ENCODE measurements at places on chromosomes 5 and 9.

DNA sequence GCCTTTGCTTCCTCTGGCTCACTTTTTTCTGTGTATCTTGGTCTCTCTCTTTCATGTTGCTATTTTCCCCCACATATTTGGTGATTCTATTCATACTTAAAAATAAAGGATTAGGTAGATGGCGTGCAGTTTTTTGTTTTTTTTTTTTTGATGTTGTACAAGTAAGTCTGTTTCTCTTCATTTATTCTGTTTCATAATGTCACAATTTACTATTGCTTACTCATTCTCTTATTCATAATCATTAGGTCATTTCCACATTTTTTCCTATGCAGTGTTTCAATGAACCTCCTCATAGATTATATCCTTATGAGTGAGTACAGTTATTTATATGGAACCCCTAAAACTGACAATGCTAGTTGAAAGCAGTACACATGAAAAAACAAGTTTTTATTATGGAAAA, 136.3 kb downstream of the APBA1 start:
- no peak for DNase-seq

DNA sequence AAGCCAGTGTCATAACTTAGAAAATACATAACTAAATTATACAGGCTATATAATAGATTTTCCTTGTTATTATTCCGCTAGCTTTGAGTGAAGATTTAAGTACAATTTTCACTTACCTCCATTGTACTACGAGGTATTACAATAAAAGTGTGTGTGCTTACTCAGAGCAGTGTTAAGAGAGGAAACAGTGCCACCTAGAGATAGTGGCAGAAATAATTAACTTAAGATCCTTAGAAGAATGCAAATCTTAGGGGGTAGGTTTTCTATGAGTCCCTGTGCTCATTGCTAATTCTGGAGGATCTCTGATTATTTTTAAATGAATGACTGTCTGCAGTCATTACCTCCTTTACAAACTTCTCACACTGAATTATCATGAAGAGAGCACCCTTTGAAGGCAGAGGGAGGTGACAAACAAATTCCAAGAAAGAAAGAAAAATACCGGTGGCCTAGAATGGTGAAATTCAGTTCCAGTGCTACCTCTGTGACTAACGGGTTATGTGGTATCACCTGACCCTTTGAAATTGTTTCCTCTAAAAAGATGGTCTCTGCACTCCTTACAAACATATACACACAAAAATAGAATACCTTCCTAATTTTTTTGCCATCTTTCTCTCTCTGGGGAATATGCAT, 379.8 kb downstream of the TRIM36 start:
- DNase-seq, result no peak

DNA sequence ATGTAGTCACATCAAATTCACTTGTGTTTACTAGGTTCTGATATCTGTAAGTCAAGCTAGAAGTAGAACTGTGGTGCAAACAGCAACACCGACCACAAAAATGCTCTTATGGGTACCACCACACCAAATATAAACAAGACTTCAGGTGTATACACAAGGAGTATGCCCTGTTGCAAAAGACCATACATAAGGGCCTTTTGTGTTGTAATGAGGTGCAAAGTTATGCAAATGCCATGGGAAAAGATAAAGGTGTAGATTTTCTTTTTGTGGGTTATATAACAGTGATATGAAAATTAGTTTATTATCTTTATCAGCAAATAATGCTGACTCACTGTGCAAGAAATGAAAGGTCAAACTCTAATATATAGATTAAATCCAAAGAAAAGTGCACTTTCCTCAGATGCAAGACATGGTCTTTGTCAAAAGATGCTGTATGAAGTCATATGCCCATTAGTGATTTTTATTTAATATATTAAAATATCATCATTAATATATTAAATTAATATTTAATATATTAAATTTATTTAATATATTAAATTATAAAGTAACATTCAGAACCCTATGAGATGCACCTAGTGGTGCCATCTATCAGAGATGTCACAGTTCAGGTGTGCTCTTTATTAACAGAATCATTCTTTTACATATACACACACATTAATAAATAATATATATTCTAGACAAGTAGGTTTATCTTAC, 26.7 kb upstream of the ALDH1A1 start:
- DNase-seq, result no peak

- DNase-seq, result no peak
Measured at GRCh38 chr5:141844414-141845097, 33.7 kb downstream of the PCDH1 start.

DNA sequence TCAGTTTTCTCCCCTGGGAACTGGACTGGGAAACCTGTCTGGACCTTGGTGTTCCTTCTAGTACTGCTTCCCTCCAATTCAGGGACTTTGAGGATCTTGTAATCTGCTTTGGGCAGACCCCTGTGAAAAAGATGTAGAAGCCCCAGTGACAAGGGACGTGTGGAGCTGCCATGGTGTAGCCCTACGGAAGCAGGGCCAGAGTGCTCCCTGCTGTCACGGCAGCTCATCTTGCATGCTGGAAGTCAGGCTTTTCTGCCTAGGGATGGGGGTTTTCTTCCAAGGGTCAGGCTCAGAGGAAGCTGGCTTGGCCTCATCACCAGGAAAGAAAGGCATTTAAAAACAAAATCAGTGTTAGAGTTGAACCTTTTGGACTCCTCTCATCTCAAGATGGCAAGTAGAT, 86.4 kb downstream of the AMBP start:
- no peak for DNase-seq

DNA sequence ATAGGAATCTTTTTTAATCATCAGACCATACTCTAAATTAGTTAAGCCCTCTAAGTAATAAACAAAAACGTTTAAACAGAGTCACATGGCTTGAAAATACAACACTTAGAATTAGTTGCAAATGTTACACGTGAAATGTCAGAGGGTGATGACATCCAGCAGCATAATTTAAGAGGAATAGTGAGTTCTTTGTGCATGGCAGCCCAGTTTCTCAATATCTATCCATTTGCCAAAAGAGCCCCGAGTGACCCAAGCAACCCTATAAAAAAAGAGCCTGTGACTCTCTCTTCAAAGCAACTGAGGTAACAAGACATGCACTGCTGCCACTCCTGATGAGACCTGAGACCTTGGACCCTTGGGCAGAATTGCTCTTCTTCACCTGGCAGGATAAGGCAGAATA, 96.9 kb upstream of the RASA1 start:
- DNase-seq, result no peak

Data from NCI-H2227 treated with DMSO at 0.1 percent for 48 hours (cell line).